Muscle of leg (tissue), 16 donors: ENCODE measurements at places on chromosomes 7 and 10.

DNA sequence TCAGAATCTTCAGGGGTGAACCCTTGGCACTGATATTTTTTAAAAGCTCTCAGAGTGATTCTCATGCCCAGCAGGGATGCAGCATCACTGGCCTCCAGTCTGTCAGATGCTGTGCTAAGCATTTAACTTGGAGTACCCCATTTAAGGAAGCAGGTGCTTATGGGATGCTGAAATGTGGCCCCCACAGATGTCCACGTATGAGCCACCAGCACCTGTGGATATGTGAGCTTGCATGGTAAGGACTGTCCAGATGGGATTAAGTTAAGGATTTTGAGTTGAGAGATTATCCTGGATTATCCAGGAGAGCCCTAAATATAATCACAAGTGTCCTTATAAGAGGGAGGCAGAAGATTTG lies 17.7 kb downstream of the CHST3 start:
- DNase-seq: no peak

GRCh38 chr7:10022957-10023356 lies 950.7 kb upstream of the PHF14 start:
- peak; percentile 11 for DNase-seq

DNA sequence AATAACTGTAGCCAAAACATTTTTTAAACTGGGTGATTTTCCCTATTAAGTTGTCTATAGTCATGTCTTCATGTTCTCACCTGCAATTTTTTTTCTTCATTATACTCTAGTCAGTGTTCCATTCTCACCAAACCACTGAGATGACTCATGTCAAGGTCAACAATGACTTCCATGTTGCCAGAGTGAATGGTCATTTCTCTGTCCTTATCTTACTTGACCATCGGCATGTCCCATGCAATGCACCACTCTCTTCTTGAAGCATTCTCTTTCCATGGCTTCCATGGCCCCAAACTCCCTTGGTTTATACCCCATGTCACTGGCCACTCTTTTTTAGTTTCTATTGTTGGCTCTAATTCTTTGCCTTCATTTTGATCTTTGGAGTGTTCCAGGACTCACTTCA lies 173.9 kb downstream of the PPP1R17 start:
- no peak for DNase-seq

DNA sequence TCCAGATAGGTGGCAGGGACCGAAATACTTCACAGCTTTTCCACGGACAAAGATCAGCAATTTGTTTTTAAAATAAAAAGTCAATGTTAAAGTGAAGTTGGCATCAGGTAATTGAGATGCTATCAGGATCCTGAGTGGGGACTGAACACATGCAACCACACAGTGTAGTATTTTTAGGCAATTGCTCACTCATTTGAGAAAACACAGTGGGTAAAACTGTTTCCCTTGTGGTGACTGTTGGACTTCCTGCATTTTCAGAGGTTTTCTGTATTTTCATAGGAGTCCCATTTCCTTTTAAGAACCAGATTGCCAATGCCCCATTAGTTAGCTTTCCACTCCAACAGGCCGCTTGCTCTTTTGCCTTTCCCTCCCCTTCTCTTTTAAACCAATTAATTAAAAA lies 159.5 kb upstream of the ZNF32 start:
- DNase-seq: no peak
